ENCODE measurements at places on chromosomes 3 and 15.

DNA sequence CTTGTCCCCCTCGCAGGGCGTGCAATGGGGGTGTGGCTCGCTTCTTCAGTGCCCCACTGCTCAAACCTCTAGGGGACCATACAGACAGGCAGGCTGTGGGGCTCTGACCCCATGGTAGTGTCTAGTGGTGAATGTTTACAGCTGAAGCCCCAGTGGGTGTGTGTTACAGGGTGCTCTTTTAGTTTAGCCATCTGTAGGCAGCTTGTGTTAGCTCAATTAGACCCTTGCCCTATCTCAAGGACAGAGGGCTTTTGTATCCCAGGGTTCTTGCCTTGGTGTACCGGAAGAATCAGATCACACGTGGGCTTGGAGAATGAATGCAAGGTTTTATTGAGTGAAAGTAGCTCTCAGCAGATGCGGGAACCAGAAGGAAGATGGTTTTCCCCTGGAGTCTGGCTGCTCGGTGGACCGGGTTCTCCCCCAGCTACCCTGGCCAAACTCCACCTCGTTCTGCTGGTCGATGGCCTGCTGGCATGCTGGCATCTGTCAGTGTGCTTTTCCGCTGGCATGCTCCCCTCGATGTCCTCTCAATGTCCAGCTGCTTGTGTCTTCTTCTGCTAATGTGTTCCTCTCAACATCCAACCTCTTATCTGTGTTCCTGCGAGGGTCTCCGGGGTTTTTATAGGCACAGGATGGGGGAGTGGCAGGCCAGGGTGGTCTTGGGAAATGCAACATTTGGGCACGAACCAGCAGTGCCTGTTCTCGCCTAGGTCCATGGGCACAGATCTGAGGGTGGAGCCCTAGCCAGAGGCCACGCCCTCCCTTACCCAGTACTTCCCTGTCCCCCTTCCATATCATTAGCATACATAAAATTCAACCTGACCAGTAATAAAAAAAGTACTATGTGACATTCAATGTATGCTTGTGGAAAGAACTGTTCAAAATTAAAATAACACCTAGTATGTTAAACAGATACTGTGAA is 6.6 kb downstream of the SPCS1 start:
- DNase-seq: no peak

- DNase-seq: no peak
These were observed 822 bp downstream of the MRPL3 start for GRCh38 chr3:131501949-131502348.

DNA sequence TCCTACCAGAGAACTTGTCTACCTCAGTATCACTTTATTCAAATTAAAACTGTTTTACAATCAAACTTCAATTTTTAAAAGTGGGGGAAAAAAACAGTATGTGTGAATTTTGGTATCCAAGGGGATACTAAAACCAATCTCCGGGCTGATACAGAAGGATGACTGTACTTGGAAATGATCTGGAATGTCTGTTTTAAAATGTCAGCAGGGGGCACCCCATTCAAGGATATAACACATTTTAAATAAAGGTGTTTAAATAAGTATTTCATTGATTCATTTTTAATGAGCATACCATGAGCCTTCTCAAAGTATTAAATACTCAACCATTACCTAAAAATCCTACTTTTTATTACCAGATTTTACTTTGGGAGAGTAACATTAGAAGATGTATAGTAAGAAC is 67.9 kb downstream of the ULK4 start:
- no peak for DNase-seq

DNA sequence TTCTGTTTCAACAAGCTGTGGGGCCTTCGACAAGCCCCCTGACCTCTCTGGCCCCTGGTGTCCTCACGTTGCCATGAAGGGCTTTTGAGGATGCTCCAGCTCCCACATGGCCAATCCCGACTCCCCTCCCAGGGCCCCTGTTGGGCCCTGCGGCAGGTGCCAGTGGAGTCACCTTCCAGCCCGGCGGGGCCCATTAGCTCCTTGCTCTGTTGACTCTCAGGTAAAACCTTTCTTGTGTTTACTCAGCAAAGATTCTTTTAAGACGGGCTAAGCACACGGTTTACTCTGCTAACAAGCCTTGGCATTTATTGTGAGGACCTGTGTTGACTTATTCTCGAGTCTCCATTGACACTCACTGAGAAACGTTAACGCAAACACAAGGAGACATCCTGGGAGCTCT is 15.0 kb downstream of the RPLP1 start:
- DNase-seq: no peak

DNA sequence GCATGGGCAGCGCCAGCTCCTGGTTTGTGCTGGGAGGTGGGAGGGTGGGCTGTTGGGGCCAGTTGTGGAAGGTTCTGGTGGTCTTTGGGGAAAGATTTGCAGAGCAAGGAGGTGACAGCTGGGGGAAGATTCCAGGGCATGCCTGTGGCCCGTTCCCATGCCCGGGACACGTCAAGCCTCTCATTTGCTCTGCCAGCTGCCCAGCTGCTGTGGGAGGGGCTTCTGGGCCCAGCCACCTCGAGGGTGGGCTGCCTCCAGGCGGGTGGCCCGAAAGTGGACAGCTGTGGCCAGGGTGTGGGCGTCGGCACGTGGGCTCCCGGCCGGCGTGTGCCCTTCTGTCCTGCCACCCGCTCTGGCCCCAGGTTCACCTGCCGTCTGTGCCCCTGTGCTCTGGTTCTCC is 17.2 kb downstream of the PLXNA1 start:
- no peak for DNase-seq

DNA sequence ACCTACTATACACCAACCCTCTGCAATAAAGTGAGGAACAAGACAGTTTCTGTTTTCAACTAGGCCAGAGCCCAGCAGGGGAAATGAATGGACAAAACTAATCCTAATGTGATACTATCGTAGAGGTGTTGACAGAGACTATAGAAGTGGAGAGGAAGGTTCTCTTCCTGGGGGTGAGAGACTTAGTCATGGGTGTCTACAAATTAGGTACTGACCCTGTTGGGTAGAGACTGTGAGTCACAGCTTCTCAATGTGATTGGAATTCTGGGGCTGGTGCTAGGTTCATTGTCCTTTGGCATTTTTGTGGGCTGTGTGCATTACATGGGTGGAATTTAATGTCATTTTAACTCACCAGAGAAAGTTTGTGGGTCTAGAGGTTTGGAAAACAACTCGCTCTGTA is 79.3 kb downstream of the ADAMTSL3 start:
- no peak for DNase-seq

- no peak for DNase-seq
These were observed 1.4 kb downstream of the DNAJA4 start for GRCh38 chr15:78265752-78266224.

GRCh38 chr3:111787556-111788463 is 71.3 kb upstream of the PHLDB2 start:
- DNase-seq: no peak

- no peak for DNase-seq
These were observed 6.0 kb downstream of the SPATA16 start for GRCh38 chr3:173135059-173135458.

- no peak for DNase-seq
These were observed 469.3 kb upstream of the CDIN1 start for GRCh38 chr15:36109943-36110658.

GRCh38 chr3:179591313-179591712 is 13.1 kb downstream of the MRPL47 start:
- no peak for DNase-seq

DNA sequence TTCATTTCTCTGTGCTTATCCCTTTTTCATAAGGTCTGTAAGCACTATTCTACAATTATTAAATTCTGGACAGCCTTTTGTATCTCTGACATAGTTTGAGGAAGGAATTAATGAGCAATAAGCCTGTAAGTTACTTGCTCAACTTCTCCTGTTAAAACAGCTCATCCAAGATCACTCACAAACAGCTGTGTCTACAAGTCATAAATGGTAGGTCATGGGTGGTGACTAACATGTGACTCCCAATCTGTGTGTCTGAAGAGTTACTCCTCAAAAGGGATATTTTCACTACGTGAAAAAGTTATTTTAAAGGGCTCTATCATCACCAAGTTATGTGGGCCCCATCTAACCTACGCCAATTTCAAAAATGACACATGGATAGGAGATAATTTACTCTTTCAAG is 145.2 kb upstream of the CBLB start:
- no peak for DNase-seq

GRCh38 chr3:20930034-20930433 is 744.0 kb upstream of the SGO1 start:
- peak; percentile 3 for DNase-seq

DNA sequence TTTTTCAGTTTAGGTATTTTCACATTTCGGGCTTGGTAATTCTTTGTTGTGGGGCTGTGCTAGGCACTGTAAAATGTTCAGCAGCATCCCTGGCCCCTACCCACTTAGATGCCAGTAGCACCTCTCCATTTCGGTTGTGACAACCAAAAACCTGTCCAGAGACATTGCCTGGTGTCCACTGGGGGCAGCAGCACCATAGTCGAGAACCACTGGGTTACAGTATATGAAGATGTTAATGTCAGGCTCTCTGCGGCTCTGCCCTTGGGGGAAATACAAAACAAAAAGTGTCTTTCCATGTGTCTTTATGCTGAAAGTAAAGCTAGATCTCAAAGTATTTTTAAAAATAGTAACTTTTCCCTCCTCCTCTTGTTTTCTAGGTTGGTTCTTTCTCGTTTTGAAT is 177.2 kb downstream of the ITPR1 start:
- no peak for DNase-seq

DNA sequence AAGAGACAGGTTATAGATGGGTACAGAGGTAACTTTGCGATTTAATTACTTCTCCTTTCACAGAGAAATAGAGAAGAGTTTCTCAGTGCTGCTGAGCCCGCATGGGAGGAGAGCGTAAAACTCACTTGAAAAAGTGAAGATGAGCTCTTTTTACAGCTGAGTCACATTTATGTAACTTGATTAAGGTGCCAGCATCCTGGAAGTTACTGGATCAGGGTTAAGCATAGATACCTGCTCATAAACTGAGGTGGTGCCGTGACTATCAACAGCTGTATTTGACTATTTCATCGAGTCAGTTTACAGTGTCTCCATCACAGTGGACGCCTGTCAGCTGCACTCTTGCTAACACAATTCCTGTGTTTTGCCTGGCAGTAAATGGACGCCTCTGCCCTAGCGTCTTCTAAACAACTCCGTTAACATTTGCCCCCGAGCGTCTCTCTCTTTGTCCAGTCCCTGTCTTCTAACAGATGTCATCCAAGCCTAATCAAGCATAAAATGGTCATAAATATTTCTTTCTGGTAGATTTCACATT is 414.6 kb downstream of the FOXP1 start:
- DNase-seq: peak; percentile 77

DNA sequence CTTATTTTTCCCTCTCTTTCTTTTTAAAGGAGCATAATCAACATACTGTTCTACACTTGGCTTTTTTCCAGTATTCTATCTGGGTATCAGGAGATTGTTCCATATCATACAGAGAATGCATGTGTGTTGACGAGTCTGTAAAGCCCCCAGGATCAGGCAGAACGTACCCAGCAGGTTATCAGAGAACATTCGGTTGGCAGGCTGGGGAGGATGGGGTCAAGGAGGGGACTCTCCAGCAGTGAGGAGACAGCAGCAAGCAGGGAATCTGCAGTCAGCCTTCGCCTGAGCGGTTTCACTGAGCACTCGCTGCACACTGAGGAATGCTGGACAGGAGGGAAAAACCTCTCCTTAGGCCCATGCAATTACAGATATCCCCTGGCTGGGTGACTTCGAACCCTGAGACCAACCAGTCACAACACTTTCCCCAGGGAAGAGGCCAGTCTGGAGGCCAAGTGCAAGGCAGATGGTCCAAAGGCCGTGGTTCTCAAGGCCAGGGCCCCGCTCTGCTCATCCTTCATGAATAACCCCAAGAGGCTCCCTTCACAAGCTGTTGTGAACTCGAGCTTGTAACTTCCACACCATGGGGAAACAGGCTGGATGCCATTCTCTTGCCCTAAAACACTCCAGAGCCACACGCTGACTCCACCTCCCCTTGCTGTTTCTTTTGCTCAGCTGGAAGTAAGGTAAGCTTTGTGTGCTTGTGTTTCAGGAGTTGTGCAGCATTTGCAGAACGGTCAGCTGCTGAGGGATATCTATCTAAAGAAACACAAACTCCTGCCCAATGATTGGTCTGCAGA is 60.1 kb downstream of the PXYLP1 start:
- DNase-seq: no peak

- no peak for DNase-seq
These were observed 18.9 kb upstream of the CSPG4 start for GRCh38 chr15:75731248-75732151.

DNA sequence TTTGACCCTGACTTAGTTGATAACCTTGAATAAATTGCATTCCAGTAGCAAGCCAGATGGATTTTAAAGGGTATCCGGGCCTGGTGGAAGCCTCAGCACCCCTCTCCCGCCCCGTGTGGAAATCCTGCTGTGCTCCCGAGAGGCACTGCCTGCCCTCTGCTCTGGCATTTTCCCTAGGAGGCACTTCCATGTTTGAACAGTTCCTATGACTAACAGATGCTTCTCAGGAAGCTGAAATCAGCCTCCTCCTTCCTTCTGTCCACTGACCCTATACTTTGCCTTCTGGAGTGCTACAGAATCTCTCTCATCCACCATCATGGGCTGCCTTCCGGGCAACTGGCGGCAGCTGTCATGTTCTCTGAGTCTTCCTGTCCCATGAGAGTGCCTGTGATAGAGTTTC is 90.8 kb downstream of the GABRG3 start:
- DNase-seq: no peak

- no peak for DNase-seq
These were observed 25.5 kb downstream of the MGLL start for GRCh38 chr3:127796831-127797150.

GRCh38 chr15:59741274-59741906 is 52.3 kb upstream of the BNIP2 start:
- peak; percentile 38 for DNase-seq

- no peak for DNase-seq
These were observed 41.2 kb downstream of the PCCB start for GRCh38 chr3:136291302-136291701.

DNA sequence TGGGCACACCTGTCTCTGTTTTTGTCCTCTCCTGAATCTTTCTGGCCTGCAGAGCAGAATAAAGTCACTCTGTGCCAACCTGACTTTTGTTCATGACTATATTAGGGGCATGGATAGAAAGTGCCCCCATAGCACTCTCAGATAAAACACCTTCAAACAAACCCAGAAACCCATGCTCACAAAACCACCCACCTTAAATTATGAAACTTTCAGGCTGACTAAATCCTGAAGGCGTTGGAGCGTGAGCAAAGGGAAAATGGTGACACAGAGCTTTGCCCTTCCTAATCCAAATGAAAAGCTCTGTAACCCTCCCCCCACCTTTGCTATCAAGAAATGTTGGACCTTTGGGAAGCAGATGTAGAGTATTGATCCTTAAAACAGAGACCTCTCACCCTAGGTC is 138.9 kb downstream of the IGF1R start:
- no peak for DNase-seq

- no peak for DNase-seq
These were observed 333.9 kb upstream of the THRB start for GRCh38 chr3:24828551-24828950.

- no peak for DNase-seq
These were observed 15.3 kb downstream of the SLC28A1 start for GRCh38 chr15:84899750-84900149.

DNA sequence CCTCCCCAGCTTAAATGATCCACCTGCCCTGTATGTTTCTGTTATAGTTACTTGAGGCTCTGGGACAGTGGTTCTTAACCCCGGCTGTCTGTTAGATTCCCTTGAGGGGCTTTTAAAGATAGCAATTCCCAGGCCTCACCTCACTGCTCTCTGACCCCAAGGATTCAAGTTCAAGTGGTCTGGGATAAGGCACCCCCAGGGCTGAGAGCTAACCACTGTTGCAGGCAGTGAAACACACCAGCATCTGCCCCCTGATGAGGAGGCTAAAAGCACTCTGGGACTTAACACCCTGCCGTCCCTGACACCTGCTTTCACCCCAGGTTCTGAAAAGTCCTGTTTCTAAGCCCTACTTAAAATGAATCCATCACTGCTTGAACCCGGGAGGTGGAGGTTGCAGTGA is 103.7 kb downstream of the LRRK1 start:
- no peak for DNase-seq

GRCh38 chr15:87293031-87293430 is 963.5 kb downstream of the NTRK3 start:
- DNase-seq: no peak

Measured in NCI-H748 treated with DMSO at 0.1 percent for 48 hours (cell line).